T-cell (primary cell): ENCODE measurements at places on chromosomes 13 and 19.

DNA sequence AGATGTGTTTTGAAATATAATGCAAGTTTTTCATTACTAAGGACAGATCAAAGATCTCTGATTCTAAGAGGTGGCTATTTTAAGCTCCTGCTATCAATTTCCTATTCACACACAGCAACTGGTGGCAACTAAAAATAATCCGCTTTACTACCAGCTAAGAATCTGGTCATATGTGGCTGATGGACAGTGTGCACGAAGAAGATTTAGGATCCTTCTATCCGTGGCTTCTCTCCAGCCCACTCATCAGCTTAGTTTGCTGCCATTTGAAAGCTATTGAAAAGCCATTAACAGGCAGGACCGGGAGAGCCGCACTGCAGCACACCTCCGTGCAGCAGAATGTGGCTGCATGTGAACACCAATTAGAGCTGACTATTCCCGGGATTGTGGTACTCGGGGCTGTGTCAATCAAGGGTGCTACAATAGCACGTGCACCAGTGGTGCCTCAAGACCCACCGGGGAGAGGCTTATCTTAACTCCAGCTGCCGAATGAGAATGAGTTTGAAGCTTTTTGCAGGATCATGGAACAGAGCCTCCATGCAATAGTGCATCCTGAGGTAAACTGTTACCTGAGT, at the start of gene MYO16:
MYO16 (plus strand) TSS at position 431 of the 572 bp plus-strand sequence. CDS start 234 bp downstream, outside the sequence.
- no peak for DNase-seq

GRCh38 chr19:31364963-31365362, 15.7 kb upstream of the TSHZ3 start:
- no peak for DNase-seq

DNA sequence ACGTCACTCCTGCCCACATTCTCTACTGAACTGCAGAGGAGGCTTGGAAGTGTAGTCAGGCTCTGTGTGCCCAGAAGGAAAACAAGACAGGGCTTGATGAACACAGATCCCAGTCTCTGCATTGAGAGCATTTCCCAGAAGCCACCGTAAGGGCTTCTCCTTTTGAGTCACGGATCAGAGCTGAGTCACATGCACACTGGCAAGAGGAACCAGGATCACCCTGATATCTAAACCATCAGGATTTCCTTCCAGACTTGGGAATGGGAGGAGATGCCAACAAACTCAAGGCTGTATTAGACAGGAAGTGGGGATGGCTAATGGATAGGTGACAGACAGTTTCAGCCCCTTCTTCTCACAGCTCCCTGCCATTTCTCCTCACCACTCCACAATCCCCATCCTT, 17.7 kb upstream of the FBXO17 start:
- no peak for DNase-seq

DNA sequence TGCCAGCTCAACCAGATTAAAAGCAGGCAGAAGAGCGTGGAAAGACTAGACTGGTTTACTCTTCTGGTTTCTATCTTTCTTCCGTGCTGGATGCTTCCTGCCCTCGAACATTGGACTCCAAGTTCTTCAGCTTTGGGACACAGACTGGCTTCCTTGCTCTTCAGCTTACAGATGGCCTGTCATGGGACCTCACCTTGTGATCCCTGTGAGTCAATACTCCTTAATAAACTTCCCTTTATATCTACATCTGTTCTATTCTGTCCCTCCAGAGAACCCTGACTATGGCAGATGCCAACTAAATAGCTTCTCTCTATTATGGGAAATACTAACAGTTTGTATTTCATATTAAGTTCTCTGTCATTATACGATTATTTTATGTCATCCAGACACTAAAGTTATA, 609.1 kb downstream of the LMO7 start:
- no peak for DNase-seq

DNA sequence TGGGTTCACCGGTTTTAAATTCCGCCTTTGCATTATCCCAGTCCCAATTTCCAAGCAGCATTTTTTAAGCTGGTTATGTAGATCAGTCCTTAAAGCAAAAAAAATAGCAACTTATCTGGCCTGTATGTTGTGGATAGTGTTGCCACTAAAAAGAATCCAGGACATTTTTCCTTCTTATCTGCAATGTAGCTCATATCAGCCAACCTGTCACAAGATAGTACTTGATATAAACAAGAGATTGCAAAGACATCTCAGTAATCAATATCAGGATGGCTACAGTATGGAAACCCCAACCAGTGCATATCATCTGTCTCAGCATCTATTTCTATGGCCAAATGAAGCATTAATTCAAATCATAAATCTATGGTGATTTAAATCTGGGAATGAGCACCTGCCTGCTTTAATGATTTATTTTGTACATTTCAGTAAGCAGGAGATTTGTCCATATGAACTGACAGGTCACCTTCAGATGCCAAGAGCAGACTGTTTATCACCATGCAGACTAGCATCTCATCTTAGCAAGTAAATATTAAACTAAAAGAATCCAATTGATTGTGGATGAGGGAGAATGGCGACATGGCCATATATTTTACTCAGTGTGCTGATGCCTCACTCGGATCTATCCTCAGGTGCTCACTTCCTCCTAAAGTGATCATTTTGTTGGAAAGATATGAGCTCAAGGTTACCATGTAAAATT, 240.4 kb downstream of the DACH1 start:
- DNase-seq, result no peak

DNA sequence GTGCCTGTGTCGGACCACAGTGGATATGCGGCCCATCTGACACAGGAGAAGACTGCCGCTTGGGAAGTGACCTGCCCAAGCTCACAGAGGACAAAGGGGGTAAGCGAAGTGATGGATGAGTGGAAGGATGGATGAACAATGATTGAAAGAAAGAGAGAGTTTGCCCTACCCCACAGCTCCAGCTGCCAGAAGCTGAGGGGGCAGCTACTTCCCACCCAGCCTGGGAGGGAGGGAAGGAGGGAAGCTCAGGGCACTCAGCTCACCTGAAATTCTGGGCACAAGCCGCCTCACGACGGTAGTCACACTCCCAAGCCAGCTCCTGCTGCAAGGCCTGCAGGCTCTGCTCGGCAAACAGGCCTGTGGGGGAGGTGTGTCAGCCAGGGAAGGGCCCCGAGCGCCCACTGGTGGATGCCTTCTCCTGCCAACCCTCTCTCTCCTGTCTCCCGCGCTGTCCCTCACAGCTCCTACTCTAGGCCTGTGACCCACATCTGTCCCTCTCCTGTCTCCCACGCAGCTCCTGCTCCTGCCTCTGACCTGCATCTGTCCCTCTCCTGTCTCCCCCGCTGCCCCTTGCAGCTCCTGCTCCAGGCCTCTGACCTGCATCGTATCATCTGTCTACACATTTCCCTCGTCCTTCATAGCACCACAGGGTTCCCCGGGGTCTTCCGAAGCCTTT, 12.0 kb upstream of the NUMBL start:
- DNase-seq, result no peak

GRCh38 chr19:4414800-4415321, 12.4 kb downstream of the CHAF1A start:
- DNase-seq, result no peak

DNA sequence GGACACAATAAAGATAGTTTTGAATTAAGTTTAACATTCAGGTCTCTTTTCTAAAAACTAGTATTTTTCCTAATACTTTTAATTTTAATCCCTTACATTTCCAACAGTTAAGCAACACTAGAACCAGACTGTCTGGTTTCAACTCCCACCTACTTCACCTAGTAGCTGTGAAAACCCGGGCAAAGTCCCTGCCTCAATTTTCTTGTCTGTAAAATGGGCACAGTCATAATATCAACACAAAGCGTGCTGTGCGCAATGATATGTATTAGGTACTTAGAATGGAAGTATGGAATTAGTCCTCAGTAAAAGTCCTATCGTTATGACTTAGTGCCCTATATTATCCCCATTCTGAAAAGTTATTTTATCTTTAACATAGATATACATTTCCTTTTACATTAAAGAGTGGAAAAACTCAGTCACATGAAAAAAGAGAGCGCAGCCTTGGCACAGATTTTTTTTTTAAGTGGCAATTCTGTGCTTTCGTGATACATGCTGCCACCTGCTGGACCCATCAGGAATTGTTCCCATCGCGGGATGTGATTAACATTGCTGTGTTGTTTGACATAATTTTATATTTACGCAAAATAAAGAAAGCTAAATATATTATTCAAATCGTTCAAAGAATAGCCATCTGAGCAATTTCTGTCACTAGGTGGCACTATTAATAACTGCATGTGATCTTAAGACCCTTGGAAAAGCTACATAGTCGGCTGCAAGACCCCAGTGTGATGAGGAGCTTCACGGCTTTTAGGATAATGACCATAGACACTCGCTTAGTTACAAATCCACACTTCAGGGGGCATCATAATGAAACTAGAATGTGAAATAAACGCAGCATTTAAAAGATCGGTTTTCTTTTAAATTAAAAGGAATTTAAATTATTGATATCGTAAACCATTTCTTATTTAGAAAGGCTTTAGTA, 59.9 kb downstream of the LIG4 start:
- peak; percentile 57 for DNase-seq

- DNase-seq, result no peak
Measured at GRCh38 chr19:41223431-41224234, 4.6 kb downstream of the AXL start.

GRCh38 chr13:33015241-33015668, 968 bp upstream of the KL start:
- no peak for DNase-seq

- DNase-seq, result no peak
Measured at GRCh38 chr13:28496188-28496564, 1.2 kb upstream of the FLT1 start.

- no peak for DNase-seq
Measured at GRCh38 chr19:5586300-5587070, 18.7 kb upstream of the TINCR start.

DNA sequence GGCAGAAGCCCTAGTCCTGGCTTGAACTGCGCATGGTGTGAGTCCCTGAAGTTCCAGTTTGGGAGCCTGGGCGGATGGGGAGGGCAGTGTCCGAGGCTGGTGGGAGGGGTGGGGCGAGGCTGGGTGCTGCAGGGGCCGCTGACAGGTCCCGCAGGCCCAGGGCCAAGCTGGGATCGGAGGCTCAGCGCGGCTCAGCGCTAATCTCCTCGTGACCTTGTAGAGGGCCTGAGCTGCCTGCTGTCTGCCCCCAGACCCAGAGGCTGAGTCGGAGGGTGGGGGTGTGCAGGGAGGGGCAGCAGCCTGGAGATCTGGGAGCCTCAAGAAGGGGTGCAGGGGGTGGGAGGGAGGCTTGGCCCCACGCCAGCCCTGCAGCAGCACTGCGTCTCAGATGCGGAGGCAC, 3.0 kb downstream of the ATP1A3 start:
- no peak for DNase-seq

DNA sequence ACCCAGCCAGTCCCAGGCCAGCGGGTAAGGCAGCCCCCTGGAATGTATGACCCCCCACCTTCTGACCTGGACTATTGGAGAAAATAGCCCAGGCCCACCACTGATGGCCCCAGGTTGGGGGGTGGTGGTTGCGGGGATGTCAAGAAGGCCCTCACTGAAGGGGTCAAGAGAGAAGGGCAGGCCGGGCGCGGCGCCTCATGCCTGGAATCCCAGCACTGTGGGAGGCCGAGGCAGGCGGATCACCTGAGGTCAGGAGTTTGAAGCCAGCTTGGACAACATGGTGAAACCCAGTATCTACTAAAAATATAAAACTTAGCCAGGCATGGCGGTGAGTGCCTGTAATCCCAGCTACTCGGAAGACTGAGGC, 1.5 kb upstream of the ADAMTSL5 start:
- no peak for DNase-seq

- DNase-seq, result peak; percentile 2
Measured at GRCh38 chr19:30076751-30077670, 135.0 kb downstream of the URI1 start.

GRCh38 chr13:98581971-98582702, 5.2 kb upstream of the STK24 start:
- DNase-seq, result no peak

GRCh38 chr19:56566904-56567273, 379 bp upstream of the ZNF470 start:
- DNase-seq, result no peak

DNA sequence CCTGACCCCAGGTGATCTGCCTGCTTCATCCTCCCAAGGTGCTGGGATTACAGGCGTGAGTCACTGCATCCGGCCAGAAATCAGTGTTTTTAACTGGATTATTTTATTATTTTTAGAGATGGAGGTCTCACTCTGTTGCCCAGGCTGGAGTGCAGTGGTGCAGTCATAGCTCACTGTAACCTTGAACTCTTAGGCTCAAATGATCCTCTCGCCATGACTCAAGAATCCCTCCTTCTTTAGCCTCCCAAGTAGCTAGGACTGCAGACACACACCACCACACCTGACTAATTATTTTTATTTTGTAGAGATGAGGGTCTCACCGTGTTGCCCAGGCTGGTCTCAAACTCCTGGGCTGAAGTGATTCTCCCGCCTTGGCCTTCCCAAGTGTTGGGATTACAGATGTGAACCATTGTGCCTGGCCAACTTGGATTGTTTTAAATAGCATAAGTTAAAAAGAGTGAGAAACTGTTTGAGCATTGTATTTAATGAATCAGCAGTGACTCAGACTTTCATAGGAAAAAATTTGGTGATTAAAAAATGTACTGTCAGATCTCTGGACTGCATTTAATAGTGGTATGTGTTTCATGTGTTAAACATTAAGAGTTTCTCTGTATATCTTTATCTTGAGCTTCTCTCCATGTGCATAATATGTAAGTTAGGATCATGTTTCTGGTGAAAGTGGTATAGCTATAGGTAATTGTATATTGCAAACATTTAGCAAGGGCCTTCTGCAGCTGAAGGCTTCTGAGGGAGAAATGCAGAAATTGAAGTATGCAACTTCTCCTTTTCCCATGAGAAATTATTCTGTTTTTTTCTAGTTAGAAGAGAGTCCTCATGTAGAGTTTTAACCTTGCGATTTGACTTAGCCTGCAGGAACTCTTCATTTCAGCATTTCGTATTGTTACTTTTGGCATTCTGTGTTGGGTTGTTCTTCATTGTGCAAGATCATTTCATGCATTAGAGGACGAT, 121.2 kb downstream of the PCCA start:
- DNase-seq, result no peak

DNA sequence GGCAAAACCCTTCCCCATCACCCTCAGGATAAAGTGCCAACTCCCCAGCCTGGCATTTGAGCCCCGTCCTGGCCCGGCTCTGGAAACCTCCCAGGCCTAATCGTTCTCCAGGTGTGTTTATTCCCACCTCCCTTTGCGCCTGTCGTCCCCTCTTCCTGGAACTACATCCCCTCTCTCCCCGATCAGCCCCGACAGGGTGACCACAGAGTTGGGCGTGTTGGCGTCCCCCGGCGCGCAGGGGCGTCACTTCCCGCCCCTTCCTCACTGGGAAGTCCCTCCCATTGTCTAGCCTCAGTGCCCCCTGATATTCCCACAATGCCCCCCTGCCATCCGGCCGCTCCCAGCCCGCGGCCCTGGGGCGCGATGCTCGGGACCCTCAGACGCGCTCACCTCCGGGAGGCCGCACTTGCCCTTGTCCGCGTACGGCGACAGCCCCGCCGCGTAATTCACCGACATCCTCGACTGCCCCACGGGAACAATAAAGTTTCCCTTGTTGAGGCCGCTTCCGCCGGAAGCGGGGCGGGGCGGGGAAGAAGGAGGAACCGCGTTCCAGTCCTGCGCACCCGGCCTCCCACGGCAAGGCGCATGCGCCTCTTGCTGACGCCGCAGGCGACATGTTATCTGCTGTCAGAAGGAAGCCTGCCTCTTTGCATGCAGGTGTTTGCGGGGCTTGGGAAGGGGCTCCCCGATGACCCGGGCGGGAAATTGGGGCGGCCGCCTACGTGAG, at the start of the genes ANKRD24 and SIRT6:
ANKRD24 (plus strand) TSS at position 606 of the 727 bp plus-strand sequence. CDS start 3,737 bp downstream, outside the sequence.
SIRT6 (minus strand) TSS at position 480 of the 727 bp plus-strand sequence; CDS start at position 456, 24 bp downstream.
- peak; percentile 87 for DNase-seq
